Cortex of kidney (tissue), 1 donor: ENCODE measurements at places on chromosomes 7 and 10.

DNA sequence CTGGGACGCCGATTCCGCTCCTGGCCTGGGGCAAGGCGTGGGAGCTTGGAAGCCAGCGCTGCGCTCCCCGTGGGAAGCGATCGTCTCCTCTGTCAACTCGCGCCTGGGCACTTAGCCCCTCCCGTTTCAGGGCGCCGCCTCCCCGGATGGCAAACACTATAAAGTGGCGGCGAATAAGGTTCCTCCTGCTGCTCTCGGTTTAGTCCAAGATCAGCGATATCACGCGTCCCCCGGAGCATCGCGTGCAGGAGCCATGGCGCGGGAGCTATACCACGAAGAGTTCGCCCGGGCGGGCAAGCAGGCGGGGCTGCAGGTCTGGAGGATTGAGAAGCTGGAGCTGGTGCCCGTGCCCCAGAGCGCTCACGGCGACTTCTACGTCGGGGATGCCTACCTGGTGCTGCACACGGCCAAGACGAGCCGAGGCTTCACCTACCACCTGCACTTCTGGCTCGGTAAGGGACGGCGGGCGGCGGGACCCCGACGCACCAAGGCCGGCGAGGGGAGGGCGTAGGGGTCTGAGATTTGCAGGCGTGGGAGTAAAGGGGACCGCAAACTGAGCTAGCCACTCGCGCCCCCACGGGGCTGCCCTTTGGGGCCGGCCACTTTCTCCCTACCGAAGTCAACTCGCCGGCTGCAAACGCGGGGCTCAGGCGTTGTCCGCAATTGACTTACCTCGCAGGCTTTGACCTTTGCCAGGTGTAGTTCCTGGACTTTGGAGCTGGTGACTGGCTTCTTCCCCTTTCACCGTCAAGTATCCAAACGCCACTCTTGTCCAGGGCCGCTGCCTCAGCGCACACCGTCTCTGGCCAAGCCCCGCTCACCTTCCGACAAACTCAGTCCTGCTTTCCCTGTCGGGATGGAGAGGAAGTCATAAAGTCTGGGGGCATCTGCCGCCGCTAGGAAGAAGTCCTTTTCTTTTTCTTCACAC is at the start of gene SCIN:
TSS of gene SCIN (plus strand) at position 187 of the 928 bp plus-strand sequence. CDS start at position 254, 67 bp downstream.
- DNase-seq, result no peak

DNA sequence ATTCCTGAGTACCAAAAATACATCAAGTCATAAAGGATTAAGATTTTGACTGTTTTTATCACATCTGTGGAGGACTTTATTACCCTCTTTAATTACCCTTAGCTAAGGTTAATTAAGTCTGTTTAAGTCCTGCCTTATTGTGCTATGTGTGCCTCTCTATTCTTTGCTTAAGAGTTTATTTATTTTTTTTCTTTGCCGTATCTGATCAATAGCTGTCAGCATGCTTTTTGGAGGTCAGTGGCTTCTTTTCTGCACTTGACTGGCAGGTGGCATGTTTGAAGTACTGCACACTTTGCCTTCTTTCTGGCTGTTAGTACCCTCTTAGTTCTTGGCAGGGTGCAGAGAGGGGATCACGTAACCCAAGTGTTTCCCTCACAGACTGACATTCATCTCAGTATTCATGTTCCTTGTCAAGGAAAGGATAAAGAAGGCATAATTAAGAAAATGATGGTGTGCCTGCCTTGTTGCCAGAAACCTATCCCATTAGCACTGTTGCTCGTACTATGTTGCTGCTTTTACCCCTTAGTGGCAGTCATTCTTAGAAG is 225.8 kb downstream of the EXOC4 start:
- DNase-seq, result no peak

GRCh38 chr7:3239291-3239691 is 61.8 kb upstream of the SDK1 start:
- no peak for DNase-seq

GRCh38 chr10:22723343-22723779 is 9.0 kb upstream of the PIP4K2A start:
- DNase-seq, result no peak

- DNase-seq, result no peak
Observed at GRCh38 chr7:69858471-69858870, 260.2 kb downstream of the AUTS2 start.

DNA sequence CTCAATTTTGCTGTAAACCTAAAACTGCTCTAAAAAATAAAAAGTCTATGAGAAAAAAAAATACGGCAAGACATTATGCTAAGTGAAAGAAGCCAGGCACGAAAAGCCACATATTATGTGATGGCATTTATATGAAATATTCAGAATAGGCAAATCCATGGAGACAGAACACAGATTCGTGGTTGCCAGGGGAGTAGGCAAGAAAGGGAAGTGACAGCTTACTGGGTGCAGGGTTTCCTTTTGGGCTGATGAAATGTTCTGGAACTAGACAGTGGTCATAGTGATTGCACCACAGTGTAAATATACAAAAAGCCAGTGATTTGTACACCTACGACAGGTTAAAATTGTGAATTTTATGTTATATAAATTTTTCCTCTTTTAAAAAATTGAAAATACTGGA is 41.3 kb upstream of the GLI3 start:
- DNase-seq, result no peak

GRCh38 chr10:120503689-120504088 is 46.7 kb downstream of the PLPP4 start:
- DNase-seq, result no peak

DNA sequence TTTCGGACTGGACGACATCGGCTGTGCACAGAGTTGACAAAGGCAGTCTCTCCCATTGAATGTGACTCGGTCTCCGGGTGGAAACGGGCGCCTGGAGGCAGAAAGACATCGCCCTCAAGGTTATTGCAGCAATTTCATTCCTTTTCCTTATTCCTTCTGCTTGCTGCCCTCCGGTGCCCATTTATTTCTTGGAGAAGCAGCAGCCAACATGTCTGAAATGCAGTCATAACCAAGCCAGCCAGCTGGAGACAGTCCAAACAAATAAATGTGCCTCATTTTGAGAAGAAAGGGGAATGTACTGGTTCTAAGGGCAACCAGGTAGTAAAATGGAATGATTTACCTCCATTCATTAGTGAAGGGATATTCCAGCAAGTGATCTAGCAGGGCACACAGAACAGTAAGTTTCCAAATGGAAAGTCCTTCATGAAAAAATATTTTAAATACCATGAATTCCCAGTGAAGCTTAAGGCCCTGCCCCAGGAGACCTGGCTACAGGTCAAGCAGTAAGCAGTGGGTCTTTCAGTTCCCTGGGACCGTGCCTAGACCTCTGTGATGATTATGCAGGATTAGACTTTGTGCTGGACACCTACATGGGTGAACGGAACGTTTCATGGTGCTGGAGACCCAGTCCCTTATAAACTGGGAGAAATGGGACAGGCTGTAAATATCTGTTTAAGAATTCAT is 86.6 kb downstream of the ABLIM1 start:
- no peak for DNase-seq

DNA sequence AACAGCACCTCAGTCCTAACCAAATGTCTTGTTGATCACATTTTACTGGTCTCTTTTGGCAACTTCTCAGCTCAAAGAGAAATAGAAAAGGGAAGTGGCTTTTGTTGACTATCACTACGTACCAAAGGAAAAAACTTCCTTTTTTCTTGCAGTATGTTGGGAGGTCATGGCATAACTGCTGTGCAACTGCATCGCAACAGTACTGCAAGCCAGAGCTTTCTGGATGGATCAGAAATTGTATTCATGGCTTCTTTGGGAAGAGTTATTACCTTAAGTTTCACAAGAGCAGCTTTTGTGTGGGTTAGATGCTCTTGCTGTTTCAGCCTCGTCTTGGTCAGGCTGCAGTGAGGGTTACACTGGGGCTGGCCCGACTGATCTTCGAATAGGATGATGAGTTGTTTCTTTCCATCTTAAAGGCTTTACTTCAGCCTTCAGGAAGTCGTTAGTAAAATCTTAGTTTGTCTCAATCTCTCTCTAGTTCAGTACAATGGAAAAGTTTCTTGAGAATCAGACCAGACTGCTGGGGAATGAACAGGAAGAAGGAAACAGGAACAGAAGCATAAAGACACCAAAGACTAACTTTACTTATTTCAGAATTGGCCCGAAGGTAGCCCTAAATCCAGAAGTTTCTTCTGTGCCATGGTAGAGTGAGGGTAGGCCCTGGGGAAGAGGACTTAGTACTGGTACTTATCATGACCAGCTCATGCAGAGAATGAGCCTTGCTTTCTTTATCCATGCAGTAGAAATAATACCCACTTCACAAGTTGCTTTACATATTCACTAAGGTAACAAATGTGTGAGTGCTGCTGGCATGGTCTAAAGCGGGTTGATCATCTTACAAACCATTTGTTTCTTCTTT is 153.6 kb downstream of the CELF2 start:
- no peak for DNase-seq

GRCh38 chr7:33431543-33431942 is 302.2 kb downstream of the BBS9 start:
- DNase-seq, result no peak

DNA sequence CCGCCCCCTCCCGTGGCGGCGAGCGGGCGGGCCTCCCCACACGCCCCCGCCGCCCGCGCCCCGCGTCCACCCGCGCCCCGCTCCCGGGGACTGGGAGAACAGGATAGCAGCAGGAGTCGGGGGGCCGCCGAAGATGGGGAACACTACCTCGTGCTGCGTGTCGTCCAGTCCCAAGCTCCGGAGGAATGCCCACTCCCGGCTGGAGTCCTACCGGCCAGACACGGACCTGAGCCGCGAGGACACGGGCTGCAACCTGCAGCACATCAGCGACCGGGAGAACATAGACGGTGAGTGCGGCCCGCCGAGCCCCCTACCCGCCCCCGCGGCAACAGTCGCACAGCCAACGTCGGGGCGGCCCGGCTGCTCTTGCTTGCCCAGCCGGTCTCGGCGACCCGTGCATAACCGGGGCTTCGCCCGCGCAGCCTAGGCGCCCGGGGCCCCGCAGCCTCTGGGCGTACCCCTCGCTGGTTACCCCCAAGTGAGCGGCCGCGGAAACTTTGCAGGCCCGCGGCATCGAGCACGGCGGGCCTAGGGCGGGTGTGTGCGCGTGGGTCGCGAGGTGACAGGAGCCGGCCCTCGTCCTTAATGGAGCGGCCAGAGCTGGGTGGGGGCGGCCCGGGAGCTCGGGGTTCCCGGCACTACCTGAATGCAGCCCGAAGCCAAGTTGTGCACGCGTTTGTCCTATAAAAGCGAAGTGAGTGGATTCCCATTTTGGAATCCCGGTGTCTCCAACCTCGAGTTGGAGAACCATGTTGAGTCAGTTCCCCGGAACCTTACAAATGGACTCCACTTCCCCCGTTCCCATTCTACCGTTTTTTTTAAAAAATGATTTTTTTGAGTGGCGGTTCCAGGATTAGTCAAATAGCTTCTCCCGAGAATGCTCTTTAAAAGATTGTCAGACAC is 863 bp downstream of the CCNY start:
- no peak for DNase-seq

GRCh38 chr7:97513326-97513725 is 218.6 kb upstream of the TAC1 start:
- DNase-seq, result no peak

- no peak for DNase-seq
Observed at GRCh38 chr7:34488766-34489165, 169.3 kb upstream of the NPSR1 start.

DNA sequence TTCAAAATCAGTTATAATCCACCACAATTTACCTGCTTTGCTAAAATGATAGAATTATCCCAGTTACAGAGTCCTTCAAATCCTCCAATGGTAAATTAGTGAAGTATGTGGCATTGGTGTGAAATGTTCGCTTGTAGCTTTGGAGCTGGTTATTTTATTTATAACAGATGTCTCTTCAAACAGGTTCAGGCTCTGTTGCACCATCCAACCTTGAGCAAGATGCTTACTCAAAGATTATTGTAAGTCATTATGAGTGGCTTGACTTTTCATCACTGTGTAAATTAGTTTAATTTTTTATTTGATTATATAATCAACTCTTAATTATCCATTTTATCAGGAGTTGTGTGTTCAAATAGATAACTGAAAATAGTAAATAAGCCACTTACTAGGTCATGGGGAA is 99.4 kb downstream of the BTRC start:
- no peak for DNase-seq

DNA sequence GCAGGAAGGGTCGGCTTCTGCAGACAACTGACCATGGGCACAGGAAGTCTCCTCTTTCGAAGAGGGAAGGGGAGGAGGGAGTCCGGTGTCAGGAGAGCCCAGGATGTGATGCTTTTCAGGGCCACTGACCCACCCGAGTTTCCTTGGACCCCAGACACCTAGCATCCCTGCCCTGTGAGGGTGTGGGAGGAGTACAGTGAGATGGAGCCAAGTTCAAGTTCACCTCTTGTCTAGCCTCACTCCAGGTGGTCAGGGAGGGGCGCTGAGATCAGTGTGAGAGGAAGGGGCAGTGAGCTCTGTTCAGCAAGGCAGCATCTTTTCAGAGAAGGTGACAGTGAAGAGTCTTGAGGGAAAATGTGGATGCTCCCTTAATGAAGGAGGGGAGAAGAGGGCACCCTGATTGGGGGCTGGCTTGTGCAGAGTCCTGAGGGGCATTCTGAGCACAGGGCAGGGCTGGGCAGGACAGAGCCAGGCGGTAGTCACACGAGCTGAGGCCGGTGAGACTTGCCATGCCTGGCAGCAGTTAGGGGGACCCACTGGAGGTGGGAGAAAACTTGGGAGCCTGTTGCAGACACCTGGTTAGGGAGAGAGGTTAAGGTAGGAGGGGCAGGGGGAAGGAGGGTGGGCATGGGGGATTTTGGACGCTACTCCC is 49.7 kb downstream of the ADCY1 start:
- DNase-seq, result no peak

DNA sequence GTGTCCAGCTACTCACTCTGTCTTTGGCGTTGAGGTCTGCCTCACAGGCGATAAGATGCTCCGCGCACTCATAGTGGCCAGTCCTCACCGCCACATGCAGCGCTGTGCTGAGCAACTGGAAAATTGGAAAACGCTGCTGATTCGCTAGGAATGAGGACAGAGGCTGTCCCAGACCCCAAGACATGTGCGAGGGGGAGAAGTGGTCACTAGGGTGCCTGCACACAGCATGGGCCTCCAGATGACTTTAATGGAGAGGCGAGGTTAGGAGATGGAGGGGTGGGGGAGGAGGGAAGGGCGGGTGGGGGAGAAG is 5.2 kb downstream of the ANKRD1 start:
- DNase-seq, result no peak

DNA sequence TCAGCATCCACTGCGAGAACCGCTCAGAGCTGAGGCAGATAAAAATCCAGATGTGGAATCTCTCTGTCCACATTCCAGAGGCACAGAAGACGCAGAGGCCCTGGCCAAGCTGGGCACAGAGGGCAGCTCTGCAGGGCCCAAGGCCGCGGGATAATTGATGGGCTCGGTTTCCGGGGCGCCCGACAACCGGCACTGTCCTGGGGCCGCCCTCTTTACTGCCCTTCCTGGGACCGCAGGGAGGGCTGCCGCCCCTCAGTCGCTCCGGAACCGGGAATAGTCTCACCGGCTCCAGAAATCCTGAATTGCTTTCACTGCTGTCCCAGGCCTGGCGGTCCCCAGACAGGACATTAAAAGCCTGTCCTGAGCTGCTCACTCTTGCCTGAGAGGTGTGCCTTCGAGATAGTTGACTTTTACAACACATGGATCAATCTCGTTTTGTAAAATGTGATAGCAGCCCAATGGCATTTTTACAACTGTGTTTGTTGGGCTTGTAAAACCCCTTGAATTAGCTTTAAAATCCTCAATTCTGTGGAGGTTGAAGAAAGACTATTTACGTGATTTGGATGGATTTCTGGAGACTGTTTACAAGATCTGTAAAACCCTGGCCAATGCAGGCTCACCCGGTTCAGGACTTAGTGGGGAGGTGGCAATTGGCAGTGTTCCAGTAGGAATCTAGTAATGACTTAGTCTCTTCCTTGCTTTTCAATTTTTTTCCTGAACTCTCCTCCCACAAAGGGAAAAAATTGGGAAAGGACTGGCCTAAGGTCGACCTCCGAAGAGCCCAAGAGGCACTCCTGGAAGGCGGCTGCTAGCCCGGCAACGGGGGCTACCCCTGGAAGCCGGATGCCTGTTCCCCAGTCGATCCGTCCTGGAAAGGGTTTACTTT is 1.4 kb upstream of the HOXA6 start:
- DNase-seq, result no peak
